ENCODE measurements at places on chromosomes 13 and 19.

DNA sequence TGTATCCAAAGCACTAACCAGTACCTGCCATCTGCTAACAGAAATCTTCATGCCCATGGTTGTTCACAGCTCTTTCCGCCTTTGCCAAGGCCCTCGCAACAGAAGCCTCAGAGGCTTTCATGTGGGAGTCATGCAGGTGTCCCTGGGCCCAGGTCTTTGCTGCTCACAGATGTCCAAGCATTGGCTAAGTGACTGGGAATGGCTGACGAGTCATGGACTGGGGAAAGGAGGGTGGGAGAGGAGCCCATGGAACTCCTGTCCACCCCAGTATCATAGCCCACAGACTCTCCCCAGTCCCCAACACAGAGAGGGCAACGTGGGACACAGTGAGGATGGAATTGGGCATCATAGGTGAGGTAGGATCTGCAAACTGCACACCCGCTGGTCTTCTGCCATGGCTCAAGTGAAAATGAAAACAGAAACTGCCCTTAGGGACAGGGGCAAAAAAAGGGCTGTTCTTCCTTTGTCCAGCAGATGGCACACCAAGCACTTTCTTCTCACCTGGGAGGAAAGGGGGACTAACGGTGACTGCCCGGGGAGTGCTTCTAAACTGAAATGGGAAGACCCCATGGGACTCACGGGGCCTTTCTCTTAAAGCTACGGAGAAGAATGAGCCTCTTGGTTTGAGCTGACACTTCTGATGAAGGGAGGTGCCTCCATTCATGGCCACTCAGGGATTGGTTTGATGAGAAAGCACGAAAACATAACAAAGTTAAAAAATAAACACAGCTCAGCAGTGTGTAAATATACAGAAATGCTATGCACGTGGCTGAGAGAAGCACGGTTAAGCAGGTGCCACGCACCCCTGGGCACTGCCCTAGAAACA lies 11.1 kb upstream of the DHRS12 start:
- DNase-seq, result peak; percentile 34

GRCh38 chr19:15651791-15652190 lies 11.1 kb downstream of the CYP4F3 start:
- no peak for DNase-seq

- DNase-seq, result no peak
Observed at GRCh38 chr13:109792416-109793059, 6.2 kb upstream of the IRS2 start.

DNA sequence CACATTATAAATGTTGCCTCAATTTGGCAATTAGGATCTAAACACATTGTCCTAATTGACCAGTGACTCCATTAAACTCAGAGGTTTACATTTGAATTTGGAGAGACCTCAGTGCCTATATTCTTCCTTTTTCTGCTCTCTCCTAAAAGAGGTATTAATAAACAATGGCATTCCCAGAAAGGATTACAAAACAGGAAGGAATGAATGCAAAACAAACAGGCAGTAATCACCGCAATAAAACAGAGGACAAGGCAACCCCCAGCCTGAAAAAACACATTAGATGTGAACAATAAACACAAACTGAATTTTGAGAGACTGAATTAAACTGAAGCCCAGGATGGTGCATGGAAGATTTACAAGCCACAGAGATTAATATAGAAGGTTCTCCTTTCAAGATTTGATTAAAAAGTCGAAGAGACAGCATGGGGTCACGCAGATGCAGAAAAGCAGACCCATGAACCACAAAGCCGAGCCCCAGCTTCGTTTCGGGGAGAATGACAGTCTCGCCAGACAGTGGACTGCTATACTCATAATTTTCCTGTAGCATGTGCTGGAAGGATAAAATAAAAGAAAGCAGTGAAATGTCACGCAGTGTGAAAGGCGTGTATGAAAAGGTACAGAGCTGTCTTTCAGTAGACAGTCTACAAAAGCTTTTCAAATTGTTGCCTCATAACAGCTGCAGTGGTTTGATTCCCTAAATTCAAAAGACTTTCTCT lies 503.0 kb downstream of the LIG4 start:
- no peak for DNase-seq

GRCh38 chr19:23002690-23003422 lies at the start of gene ZNF728:
TSS of gene ZNF728 (minus strand) at chr19:23003176. CDS start at chr19:23003030, 146 bp downstream.
- DNase-seq, result no peak

DNA sequence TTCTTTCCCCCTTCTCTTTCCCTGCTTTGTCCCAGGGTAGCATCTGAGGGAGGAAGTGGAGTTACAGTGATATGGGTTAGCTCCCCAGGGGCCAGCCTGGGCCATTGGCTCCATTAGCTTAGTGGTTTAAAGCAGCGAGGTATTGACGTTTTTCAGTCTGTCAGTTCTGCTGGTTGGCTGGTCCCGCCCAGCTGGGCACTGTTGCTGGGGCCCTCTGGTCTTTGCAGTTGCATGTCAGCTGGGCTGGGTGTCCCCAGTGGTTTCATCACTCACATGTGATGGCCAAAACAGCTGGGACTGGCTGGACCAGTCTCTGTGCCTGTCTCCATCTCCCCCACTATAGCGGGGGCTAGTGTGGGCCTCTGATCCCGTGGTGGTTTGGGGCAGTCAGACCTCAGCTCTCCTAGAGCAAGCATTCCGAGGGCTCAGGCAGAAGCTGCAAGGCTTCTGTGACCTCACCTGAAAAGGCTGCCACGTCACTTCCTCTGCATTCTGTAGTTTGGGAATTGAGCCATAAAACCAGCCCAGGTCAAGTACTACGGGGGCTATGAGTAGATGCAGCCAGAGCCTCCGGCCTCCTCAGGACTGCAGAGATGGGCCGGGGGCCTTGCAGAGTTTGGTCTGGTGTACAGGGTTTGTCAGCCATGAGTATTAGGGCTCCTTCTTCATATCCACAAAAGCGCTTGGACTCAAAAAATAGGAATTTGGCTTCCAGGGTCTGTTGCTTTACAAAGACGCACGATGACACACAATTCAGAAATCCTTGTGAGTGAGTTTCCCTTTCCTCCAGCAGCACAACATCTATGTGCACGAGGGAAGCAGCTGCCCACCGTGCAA lies 30.0 kb downstream of the TSSK6 start:
- no peak for DNase-seq

DNA sequence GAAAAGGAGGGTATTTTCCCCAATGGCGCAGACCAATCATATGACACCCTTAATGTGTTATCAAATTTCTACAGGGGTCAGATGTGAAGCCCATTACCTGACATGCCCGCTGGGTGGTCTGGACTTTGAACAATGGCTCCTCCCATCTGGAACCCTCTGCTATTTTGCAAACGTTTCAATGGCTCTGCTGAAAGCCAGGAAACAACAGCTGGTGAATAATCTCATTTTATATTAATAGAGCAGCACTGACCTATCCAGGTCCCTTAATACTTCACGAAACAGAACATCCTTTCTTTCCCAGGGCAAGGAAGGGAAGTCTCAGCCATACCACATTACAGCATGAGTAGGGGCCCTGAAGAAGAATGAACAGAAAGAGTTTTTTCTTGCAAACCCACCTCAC lies 20.3 kb upstream of the KPNA3 start:
- no peak for DNase-seq
